Kidney glomerular epithelial cell (primary cell): ENCODE measurements at places on chromosomes 6 and 20.

GRCh38 chr6:159053781-159054398 is 9.1 kb upstream of the TAGAP start:
- no peak for DNase-seq

- DNase-seq: no peak
Measured at GRCh38 chr6:3725145-3726047, 26.1 kb downstream of the PXDC1 start.

DNA sequence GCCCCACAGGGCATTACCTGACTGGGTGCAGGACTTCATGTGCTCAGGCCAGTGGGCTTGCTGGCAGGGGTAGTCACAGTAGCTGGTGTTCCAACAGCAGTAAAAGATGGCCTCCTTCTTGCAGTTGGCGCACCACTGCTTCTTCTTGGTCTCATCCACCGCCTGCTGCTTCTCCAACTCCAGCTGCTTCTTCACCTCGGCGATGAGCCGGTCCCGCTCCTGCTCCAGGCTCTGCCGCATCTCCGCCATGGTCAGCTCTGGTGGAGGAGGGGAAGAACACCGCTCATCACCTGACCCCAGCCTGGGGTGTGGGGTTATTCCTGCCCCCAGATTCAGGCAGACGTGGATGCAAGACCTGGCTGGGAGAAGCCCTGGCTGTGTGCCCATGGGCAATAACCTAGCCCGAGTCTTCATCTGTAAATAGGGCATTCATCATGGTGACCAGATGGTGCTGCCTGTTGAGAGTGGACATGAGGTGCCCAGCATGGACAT is 132.2 kb downstream of the ZMYND8 start:
- no peak for DNase-seq

DNA sequence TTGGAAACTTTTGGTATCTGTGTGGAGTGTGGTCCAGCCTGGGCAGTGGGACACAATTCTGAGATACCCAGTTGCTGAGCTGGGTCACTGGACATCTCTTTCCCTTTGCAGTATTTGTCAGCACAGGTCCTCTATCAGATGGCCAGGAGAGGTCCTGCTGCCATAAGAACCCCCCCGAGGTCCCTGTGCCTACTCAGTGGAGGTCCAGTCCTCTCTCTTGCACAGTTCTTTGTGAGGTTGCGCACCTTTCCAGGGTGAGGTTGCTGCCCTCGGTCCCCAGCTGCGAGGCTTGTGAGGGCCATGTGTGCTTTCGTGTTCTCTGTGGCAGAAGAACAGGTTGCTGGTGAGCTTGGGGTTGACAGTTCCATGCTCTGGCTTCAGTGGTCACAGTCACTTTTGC is 320.6 kb downstream of the QKI start:
- DNase-seq: no peak

DNA sequence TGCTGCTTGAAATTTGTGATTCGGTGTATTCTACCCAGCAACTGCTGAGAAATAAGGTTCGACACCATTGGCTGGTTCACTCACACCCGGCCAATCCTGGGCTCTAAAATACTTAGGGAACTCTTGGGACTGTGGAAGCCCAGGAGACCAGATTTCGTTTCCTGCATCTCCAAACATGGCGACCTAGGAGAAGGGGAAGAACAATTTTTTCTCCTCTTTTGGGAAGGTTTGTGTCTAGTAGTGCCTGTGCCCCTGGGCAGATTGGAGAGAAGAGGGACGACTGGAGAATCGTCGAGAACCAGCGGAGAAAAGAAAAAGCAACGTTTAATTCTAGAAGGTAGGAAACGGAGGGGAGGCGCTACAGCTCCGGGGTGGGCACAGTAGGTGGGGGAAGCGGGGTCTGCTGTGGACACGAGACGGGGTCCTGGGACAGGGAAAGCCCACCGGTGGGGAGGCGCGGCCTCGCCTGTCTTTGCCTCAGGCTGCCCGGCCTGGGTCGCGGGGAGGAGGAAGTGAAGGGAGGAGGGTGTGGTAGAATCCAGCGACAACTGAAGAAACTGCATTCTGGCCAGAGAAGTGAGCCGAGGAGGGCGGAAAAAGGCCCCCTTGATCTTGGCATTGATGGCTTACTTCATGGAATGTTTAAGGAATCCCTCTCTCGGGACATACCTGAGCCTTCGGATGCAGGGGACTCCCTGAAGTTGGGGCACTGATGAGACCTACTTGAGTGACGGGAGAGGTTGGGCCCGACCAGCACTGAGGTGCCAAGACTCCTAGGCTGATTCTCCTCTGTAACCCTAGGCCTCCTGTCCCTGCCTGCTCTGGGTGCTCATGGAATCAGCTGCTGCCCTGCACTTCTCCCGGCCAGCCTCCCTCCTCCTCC is at the start of gene BTN2A1:
BTN2A1 (plus strand) TSS at position 150 of the 883 bp plus-strand sequence; CDS start at position 832, 682 bp downstream.
- peak; percentile 92 for DNase-seq

DNA sequence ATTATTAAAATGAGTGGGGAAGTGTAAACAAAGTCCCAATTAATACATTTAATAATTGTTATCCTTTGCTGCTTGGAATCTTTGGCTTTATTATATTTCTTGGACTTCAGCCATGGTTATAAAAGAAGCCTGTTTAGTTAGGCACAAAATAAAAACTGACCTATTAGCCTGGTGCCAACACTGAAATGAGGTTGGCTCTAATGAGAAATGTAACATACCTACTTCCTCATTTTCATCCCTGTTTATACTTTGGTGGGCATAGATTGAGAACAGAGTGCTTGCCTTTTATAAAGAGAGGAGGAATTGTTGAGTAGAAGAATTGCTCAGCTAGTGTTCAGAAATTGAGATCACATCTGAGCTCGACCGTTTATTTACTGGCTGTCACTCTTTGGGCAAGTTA is 471.3 kb downstream of the UTRN start:
- no peak for DNase-seq

- no peak for DNase-seq
Measured at GRCh38 chr6:44701637-44702101, 314.2 kb downstream of the CDC5L start.

- no peak for DNase-seq
Measured at GRCh38 chr6:168054765-168055560, 24.0 kb downstream of the FRMD1 start.

- no peak for DNase-seq
Measured at GRCh38 chr6:31636698-31637596, 15.5 kb downstream of the BAG6 start.
